H7 (cell line): ENCODE measurements at places on chromosomes 6 and 20.

DNA sequence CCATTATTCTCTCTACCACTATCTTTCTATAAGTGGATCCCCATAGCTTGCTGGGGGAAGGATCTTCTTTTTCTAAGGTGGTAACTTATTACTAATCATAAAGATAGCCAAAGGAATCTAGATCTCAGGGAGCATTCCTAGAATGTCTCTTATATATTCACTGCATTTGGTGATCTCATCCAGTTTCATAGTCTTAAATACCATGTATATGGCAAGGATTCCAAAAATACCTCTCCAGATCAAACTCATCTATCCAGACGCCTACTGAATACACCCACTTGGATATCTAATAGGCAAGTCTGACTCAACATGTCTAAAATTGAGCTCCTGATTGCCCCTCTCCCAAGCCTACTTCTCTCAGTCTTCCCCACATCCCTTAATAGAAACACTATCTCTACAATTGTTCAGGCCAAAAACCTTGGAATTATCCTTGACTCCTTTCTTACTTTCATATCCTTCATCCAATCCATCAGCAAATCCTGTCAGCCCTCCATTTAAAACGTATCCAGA, 264.4 kb downstream of the HACE1 start:
- DNase-seq, result no peak

DNA sequence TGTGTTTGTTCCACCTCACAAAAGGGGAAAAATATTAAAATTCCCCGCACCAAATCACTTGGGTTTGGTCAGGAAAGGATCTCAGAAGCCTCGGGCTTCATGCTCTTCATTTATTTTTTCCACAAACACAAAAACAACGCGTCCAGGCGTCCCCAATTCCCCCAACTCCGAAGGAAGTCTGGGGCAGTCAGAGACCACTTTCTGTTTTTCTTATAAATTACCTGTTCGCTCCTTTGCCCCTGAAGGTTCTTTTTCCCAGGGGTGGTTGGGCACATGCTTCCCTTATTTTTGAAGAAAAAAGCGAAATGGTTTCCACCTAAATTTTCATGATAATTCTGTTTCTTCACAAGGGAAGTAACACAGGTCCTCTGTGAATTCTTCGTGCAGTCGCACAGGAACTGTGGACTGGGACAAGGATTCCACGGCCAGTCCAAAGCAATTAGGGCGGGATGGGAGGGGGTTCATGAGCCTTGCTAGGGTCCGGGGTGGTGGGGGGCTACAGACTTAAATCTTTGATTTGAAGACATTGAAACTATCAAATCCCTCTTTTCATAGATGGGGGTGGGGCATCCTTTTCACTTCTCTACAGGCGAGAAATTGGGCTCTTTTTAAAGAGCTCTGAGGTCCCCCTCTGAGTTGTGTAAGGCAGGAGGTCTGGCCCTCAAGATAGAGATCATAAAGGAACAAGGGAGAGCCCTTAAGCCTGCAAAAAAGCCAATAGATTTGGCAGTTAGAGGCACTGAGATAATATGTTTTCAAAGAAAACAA, 30.5 kb upstream of the HFE start:
- no peak for DNase-seq

GRCh38 chr20:1562622-1563021, 5.1 kb upstream of the SIRPD start:
- no peak for DNase-seq

GRCh38 chr20:62334881-62335280, 32.1 kb downstream of the ADRM1 start:
- DNase-seq, result no peak

- no peak for DNase-seq
Measured at GRCh38 chr6:95599706-95600105, 22.4 kb downstream of the MANEA start.

GRCh38 chr20:52494244-52494643, 302.7 kb upstream of the ZFP64 start:
- no peak for DNase-seq

DNA sequence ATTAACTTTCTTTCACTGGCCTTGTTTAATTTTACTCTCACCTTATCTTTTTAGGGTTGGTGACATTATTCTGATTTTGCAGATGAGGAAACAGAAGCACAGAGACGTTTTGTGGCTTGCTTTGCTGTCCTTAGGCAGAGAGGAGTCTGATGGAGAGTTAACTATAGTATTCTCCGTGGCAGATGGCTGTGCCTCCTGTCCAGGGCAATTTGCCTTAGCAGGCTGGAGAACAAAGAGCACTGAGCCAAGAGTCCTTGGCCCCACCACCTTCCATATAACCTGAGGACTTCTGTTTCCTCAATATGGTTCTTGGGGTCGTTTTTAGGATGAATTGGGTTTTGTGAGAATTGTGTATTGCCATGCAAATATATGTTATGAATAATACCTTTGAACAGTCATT, 71.4 kb upstream of the BACH2 start:
- no peak for DNase-seq

DNA sequence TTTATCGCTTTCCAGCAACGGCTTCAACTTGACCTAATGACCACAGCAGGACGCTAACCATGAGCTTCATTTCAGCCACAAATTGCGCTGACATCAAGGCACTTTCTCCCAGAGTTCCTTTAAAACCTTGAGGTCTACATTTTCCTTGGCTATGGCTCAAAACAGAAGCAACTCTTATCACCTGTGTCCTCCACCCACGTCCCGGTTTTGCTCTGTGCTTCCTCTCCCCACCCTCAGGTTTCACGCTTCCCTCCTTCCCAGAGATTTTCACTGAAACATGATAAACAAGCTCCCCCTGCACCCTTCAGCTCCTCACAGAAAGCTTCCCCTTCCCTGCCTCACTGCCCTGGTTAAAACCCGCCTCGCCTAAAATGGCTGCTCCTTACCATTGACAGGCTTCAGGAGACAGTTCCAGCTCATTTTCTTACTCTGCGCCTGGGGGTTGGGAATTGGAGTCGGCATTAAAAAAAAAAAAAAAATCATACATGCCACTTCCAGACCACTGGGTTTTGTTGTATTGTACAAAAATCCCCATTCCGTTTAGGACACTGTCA, 229.5 kb downstream of the UBE3D start:
- DNase-seq, result peak; percentile 5

DNA sequence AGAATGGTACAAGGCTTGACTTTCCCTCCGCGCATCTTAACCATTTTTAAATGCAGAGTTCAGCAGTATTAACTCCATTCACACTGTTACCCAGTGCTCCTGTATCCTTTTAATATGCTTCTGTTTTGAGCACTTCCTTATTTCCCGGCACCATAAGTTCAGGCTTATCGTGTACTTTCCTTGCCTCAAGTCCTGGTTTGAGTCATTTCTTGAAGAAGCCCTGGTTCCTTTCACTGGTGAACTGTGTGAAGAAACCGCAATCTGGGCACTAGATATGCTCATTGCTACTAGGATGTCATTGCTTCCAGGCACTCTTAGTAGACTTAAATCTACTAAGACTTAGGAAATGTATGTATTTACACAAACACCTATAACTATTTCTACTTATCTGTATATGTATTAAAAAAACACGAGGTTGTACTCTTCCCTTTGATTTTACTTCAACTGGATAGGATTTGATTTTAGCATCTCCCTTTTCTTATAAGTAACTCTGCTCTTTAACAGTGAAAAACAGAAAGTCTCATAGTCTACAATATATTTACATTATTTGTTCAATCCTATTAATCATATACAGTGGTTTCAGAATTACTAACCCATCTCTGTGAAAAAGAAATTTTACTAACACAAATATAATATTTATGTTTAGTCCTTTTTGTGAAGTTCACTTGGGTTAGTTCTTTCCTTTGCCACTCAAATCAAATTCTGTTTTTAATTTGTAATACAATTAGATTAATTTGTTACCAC, 135.5 kb downstream of the CDKAL1 start:
- DNase-seq, result no peak

DNA sequence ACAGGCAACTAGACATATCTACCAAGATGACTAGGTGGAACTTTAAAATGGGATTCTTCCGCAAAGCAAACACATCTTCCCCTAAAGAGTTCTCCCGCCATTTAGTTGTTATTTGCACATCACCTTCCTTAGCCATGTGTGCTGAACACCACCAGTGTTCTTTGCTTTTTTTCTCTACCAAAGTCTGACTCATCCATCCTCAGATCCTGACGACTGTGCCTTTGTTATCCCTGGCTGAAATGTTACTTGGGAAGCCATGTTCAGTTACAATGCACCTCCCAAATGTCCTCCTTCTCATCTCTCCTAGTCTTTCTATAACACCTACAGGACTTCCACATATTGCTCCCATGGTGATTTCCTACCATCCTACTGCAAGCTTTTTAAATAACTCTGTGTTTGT, 593.5 kb upstream of the ARID1B start:
- DNase-seq, result no peak

DNA sequence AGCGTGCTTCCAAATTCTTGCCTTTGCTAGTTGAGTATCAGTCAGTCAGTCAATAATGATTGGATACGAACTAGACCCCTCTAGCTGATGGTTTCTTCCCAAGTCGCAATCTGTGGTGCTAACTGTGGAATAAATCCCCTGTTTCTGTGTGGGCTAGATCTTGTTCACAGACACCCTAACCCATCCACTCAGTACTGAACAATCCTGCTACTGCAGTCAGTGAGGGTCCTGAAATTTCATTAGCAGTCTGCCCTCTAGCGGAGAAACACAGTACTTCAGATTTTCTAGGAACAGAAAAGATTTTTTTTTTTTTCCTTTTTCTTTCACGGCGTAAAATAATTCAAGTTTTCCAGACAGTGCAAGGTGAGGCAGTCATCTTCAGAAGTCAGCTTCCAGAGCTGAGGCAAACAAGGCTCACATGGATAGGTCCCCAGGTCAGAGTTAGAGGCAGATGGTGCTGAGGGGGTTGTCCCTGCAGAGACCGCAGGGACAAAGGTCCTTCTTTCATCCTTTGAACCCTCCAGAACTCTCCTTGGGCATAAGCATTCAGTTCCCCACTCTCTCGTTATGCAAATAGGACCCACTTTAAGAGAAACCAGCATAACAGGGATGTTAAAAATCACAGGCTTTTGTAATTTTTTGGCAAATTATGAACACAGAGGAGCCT, 119.6 kb downstream of the SCML4 start:
- DNase-seq, result peak; percentile 70

- no peak for DNase-seq
Measured at GRCh38 chr6:16591396-16592222, 169.7 kb downstream of the ATXN1 start.

DNA sequence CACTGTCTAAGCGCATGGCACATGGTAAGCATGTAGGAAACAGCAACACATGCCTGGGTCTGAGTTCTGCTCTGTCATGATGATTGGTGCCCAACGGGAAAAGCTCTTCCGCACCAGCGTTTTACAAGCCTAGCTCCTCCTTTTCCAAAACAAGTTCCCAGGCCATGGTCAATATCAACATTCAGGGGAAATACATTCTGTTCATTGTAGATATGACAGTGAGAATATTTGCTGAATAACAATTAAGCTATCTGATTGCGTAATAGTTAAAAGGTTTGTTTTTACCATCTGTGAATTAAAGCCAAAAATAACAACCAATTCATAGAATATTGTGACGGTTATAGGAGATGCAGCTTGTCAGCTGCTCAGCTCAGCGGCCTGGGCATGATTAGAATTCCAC, 404.3 kb upstream of the SLC35B3 start:
- no peak for DNase-seq

DNA sequence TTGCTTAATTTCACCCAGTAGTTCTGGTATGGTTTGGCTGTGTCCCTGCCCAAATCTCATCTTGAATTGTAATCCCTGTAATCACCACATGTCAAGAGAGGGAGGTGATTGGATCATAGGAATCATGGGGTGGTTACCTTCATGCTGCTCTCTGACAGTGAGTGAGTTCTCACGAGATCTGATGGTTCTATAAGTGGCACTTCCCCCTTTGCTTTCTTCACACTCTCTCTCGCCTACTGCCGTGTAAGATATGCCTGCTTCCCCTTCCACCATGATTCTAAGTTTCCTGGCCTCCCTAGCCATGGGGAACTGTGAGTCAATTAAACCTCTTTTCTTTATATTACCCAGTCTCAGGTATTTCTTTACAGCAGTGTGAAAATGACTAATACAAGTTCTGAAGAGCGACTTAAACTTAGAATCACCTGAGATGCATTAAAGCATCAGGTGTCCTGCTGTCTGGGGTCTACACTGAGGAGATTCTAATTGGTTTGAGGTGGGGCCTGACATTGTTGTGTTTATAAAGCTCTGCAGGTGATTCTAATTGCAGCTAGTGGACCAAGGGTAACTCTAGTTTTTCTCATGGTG, 82.1 kb upstream of the DTNBP1 start:
- no peak for DNase-seq

GRCh38 chr6:75418233-75418632, 75.4 kb downstream of the FILIP1 start:
- no peak for DNase-seq

- DNase-seq, result no peak
Measured at GRCh38 chr20:36063916-36064657, 90.5 kb upstream of the EPB41L1 start.

DNA sequence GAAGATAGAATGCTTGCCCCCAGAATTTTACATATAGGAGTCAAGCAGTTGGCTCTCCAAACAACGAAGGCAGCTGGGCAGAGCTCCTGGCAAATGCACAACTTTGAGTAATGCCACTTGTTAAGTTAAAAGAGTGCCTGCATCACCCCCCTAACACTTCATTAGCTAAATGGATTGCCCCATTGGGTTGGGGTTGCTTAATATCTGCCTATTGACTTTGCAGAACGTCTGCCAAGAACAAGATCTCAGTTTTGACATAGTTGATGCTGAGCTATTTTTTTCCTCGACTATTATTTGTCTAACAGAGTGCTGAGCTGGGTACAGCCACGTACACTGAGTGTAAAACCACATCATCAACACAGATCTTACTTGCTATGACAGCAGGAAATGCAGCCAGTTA, 12.1 kb downstream of the ANKRD60 start:
- DNase-seq, result no peak

- peak; percentile 85 for DNase-seq
Measured at GRCh38 chr6:41424370-41425058, 89.1 kb downstream of the NCR2 start.

- DNase-seq, result no peak
Measured at GRCh38 chr6:14081126-14081525, 36.4 kb upstream of the CD83 start.

- DNase-seq, result no peak
Measured at GRCh38 chr6:165833355-165833754, 170.3 kb upstream of the PDE10A start.

DNA sequence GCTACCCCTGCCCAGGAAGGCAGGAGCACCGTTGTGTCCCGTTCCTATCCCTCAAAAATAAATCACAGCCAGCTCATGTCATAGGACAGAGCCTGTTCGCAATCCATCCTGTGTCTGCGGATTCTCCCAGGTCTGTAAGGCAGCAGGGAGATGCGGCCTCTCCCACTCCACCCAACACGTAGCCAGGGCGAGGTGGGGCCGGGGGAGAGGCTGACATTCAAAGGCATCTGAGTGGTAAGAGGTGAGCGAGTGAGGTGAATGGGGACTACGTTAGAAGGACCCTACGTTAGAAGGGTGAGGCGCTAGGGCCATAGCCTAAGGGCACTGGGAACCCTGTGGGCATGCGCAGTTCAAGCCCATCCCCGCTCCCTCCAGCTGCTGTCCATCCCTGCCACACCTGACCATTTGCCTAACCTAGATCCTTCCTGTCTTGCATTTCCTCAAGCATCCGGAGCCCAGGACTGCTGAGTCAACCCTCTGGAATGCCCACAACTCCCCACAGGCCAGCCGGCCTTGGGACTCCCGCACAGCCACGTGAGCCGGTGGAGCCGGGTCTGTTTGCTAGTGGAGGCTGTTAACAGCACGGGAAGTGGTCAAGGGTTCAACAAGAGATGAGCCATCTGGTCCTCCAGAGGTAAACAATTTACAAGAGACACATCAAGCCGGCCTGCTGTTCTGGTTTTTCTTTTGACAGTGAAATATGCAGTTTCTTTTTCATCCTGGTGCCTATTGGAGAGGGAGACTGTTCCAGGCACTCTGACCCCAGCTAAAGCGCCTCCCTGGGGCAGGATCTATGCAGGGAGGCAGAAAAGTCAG, 45.9 kb downstream of the RIPOR3 start:
- DNase-seq, result peak; percentile 91
